CD4-positive, alpha-beta T cell treated with Interferon alpha-2 for 1 hour (primary cell): ENCODE measurements at places on chromosomes 16 and 17.

DNA sequence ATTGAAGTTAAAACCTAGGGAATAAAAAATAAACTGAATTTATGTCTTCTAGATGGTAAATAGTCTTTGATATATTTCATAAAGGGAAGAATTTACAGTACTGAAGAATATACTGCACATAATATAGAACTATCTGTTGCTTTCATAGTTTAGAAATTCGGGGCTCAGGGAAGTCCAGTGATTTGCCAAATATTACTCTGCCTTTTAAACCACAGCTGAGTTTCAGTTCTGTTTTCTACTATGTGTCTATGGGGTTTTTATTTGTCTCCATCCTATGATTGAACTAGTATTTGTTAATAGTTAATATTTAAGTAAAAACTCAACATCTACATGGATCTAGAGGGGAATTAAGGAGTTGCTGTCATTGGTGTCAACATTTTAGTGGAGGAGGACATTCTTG, 715.0 kb upstream of the CDH8 start:
- no peak for DNase-seq

DNA sequence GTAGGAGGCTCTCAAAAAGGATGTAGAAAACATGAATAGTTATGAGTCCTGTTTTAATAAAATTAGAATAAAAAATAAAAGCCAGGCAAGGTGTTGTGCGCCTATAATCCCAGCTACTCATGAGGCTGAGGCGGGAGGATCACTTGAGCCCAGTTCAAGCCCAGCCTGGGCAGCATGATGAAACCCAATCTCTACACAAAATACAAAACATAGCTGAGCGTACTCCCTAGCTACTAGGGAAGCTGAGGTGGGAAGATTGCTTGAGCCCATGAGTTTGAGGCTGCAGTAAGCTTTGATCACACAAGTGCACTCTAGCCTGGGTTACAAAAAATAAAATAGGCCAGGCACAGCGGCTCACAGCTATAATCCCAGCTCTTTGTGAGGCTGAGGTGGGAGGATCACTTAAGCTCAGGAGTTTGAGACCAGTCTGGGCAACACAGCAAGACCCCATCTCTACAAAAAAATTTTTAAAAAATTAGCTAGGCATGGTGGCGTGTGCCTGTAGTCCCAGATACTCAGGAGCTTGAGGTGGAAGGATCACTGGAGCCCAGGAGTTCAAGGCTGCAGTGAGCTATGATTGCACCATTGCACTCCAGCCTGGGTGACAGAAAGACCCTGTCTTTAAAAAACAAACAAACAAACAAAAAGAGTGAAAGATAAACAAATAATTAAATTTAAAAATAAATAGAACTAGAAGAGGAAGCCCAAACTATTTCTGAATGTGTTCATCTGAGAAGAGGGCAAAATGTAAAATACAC, 17.2 kb upstream of the PRM1 start:
- no peak for DNase-seq

GRCh38 chr16:52963855-52964242, 88.8 kb downstream of the CHD9NB start:
- DNase-seq = no peak

DNA sequence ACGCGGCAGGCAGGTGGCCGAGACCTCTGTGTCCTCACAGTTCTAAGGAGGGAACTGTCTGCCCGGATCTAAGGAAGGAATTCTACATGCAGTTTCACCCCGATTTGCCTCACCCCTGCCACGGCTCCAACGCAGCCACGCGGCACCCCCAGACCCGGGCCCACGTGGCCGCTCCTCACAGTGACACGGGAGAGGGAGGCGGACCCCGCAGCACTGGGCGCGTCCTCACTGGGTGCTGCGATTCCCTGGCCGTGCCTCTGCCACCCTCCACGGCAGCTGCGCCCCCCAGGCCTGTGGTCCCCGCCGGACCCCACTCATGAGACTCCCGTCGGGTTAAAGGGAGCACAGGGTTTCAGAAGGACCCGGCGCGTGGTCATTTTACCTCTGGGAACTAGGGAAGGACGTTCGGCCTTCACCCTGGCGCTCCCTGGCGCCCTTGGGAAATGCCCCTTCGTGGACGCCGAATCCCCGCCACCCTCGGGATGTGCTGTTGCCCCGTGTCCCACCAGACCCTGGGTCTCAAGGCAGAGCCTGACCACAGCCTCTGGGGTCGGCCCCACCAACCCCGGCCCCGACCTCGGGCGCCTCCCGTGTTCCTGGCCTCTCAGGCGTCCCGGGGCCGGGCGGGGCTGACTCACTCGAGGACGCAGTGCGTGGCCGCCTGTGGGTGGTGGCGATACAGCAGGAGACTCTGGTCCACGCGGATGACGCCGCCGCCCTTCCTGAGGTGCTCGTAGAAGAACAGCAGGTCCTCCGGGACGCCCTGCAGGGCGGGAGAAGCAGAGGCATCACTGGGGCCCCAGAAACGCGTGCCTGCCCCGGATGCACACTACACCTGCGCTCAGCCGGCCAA, 118.8 kb upstream of the METRNL start:
- DNase-seq = no peak

- peak; percentile 53 for DNase-seq
Observed at GRCh38 chr17:1203111-1203966, 23.6 kb upstream of the ABR start.

GRCh38 chr17:46895171-46895570, 27.8 kb upstream of the GOSR2 start:
- DNase-seq = no peak

GRCh38 chr17:76539631-76540271, at the start of gene PRCD:
Gene PRCD, plus strand, starts transcription at chr17:76540044. Its CDS starts 98 bp downstream, at chr17:76540142.
- DNase-seq = no peak

DNA sequence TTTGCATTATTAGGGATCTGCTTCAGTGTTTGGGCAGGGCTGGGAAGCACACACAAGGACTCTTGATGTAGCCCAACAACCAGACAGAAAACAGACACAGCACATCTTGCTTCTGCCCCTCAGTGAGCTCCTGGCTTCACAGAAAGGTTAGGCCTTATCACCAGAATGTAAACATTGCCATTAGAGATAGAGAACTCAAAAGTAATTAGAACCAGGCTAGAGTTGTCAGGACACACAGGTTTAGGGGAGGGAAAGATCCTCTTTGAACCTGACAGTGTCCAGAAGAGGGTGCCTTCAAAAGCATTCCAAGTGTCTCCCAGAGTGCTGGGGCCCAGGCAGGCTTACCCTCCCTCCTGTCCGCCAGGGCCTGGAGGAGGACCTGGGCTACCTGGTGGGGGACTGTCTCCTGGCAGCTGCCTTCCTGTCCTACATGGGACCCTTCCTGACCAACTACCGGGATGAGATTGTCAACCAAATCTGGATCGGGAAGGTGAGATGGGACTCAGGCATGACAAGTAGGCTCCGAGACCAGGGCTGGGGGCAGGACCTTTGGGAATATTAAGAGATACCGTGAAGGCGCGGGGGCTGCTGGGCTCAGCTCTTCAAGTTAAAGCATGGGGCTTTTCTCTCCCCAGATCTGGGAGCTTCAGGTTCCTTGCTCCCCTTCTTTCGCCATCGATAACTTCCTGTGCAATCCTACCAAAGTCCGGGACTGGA, 16.9 kb upstream of the KDM6B start:
- DNase-seq = no peak

GRCh38 chr17:14298221-14298946, 2.5 kb upstream of the HS3ST3B1 start:
- no peak for DNase-seq

DNA sequence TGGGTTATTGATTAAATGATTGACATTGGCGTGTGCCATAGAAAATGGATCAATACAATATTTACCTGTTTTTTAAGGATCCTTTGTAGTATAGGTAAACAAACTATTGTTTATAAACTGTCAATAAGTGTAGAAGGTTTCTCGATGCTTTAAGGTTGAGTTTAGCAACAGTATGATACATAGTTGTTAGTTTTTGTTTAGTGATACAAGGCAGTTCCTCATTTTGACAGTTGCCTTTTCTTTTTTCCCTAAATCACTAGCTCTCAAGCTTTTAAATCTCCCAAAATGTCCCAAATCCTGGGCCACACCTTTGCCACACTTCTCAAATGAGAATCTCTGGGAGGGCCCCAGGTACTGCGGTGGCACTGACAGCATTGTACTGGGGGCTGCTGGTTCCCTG, 57.3 kb downstream of the EPN2 start:
- DNase-seq = no peak

DNA sequence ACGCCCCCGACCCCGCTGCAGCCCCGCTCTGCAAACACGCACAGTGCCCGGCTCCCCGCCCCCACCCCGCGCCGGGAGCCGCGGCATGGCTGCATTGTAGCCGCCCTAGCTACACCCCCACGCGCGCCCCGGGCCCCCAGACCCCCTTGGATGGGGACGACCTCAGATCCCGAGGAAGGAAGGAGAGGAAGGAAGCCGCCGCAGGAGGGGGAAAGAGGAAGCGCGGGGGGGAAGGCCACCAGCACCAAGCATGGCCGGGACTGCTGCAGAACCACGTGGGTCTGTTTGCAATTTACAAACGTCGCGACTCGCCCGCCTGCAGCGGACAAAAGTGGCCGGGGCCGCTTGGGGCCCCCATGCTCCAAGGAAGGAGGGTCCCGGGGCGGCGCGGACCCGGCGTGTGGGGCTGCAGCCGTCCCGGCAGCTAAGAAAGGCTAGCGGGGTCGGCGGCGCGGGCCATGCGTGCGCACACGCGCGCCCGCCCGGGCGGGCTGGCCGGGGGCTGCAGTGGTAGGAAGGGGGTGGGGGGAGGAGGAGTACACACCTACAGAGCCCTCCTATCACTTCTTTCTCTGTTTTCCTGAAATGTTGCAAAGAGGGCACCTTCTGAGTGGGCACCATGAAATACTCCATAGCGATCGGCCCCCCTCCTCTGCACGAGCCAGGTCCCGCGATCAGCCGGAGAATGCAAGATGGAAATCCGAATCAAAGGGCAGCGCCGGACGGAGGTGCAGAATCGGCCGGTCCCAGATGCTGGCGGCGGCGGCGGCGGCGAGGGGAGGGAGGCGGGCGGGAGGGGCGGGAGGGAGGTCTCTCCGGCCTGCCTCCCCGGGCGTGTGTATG, 488 bp downstream of the TFAP4 start:
- no peak for DNase-seq

DNA sequence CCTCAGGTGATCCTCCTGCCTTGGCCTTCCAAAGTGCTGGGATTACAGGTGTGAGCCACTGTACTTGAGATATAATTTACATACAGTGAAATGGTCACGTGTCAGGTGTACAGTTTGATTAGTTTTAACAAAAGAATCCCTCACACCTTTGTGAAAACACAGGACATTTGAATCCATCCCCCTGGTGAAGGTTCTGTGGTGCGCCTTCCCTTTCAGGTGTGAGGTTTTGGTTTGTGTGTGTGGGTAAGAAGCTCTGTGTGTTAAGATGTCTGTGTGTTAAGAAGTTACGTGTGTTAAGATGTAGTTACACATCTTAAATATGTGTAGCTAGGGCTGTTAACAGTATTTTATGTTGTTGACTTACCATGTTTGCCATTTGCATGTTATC, 4.4 kb downstream of the SEC14L1 start:
- DNase-seq = no peak

GRCh38 chr16:87918338-87918737, 18.0 kb downstream of the CA5A start:
- no peak for DNase-seq

DNA sequence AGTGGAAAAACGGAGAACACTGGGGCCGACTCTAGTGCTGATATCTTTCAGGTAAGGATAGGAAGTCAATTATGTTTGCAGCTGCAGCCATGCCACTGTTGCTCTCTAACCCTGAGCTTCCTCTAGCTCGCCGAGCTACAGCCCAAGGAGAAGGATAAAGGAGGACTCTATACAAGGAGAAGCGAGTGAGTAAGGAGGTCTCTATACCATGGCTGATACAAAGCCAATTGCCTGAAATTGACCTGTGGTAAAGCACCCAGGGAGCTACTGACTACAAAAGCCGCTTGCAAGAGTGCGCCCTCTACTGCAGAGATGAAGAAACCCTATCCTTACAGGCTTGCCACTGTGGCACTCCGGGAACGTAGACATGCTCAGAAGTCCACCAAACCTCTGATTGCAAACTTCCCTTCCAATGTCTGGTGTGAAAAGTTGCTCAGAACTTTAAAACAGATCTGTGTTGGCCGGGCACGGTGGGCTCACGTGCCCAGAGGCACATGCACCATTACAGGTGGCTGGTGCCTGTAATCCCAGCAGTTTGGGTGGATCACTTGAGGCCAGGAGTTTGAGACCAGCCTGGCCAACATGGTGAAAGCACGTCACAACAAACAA, 10.8 kb upstream of the SLC46A1 start:
- peak; percentile 46 for DNase-seq

DNA sequence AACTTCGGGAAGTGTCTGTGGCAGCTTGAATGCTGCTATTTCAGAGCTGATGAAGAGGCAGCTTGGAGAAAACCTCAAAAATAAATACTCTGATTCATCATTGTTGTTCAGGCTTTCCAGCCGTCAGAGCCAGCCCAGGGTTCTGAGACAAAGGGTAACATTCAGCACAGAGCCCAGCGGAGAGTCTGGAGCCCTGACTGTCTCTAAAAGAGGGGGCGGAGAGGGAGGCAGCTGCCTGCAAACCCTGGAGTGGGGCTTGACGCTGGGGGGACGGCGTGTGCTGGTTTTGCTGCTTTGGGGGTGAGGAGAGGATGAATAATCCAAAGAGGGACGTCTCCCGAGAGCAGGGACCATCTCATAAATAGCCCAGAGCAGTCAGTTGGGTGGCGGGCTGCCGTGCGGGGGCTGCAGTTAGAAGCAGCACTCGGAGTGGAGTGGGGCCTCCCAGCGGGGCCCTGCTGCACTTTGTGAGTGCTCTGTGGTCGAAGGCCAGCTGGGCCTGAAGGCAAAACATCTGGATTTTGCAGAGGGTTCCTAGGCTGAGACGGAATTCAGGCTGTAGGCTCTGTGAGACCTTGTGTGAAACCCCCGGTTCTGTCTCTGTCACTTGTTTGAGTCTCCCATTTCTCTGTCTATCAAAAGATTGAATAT, 237.8 kb downstream of the PRKCA start:
- no peak for DNase-seq

GRCh38 chr17:78999056-78999768, 10.4 kb downstream of the CANT1 start:
- DNase-seq = no peak

DNA sequence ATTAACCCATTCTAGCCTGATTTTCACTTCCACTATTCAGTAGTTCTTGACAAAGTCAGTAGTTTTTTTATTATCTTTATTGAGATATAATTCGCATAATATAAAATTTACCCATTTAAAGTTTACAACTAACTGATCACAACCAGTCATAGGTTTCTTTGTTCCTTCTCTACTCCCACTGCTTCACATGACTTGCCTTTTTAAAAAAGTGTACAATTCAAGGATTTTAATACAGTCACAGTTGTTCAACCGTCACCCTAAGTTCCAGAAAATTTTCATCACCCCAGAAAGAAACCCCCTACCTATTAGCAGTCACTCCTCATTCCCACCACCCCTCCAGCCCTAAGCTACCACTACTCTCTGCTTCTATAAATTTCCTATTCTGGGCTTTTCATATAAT, 162.5 kb downstream of the TRIM37 start:
- DNase-seq = no peak

- no peak for DNase-seq
Observed at GRCh38 chr17:63786117-63786516, 12.1 kb downstream of the DDX42 start.
